ENCODE measurements at places on chromosomes 3 and 15. TPM values are rescaled to one million over a fixed set of nuclear protein-coding genes. Genes with fewer than 3 reads are reported as not detected.
A peak's percentile ranks its signal among the peaks of the same experiment; 100 is the strongest.

STRC gene
- 0.07 TPM for total RNA-seq

DNA sequence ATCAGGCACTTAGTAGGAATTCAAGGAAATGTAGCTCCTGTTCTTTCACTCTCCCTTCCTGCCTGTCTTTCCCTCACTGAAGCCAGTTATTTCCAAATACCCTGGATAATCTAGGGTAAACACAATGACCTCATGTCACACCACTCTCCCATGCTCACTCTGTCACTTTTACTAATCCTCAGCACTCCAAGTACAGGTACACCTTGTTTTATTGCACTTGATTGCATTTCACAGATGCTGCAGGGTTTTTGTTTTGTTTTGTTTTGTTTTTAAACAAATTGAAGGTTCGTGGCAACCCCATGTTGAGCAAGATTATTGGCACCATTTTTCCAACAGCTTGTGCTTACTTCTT, 40.8 kb downstream of the PPM1L start:
- H3K27me3 ChIP-seq: no peaks in the 10 kb centered on the region
- H3K36me3 ChIP-seq: no peaks in the 10 kb centered on the region
- DNase-seq: peak; percentile 17
- H3K4me3 ChIP-seq: no peak overlapping the region
- H3K4me1 ChIP-seq: peaks cover 10% of the 10 kb centered on the region

- H3K36me3 ChIP-seq: no peaks in the 10 kb centered on the region
- peaks cover 19% of the 10 kb centered on the region for H3K4me1 ChIP-seq
- H3K27ac ChIP-seq: no peak overlapping the region
- DNase-seq: no peak
Observed at GRCh38 chr3:81735334-81735733, 26.1 kb downstream of the GBE1 start.

DNA sequence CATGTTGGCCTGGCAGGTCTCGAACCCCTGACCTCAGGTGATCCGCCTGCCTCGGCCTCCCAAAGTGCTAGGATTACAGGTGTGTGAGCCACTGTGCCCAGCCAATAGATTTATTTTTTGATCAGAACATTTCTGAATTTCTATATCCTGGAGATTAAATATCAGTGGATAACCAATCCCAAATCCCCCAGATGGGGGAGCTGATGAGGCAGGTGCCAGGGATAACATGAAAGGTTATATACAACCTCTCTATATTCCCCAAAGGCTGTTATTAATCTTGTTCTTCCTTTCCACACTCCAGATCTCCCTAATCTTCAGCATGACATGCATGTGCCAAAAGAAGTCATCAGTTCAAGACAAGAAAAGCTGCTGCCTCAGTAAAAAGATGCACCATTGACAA, 112.3 kb downstream of the WDR76 start:
- H3K27ac ChIP-seq: no peak overlapping the region
- H3K4me3 ChIP-seq: no peak overlapping the region
- no peaks in the 10 kb centered on the region for H3K27me3 ChIP-seq
- no peaks in the 10 kb centered on the region for H3K4me1 ChIP-seq

- DNase-seq: no peak
- H3K27me3 ChIP-seq: no peaks in the 10 kb centered on the region
- H3K4me3 ChIP-seq: no peak overlapping the region
- H3K4me1 ChIP-seq: peaks cover 42% of the 10 kb centered on the region
- H3K36me3 ChIP-seq: peaks cover 22% of the 10 kb centered on the region
- H3K27ac ChIP-seq: no peak overlapping the region
Observed at GRCh38 chr3:52292247-52293065, 4.8 kb downstream of the GLYCTK start.

DNA sequence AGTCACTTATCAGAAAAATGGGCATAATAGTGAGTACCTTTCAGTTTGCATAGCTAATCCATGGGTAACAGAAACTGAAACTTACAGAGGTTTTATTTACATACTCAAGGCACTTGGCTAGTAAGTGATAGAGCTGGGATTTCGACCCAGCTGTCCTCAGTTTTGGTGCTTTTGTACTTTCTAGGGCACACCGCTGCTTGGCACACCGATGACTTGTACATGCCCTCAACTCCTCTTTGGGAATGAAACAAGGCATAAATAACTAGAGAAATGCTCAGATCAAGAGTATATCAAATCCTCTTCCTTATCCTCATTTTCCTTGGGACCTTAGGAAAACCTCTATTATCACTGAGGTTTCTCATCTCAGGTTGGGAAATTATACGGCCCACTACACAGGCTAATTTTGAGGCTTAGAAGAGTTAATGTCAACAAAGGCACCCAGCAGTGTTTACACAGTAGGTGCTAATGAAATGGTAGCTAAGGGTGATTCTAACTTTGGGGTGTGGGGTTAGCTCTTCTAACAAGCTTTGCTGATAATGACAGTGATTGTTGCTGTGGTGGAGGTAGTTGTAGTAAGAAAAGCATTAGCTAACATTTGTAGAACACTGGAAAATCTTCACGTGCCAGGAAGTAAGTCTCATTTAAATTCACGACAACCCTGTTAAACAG, 20.3 kb upstream of the DGKG start:
- H3K4me3 ChIP-seq: no peak overlapping the region
- no peak for DNase-seq
- H3K36me3 ChIP-seq: no peaks in the 10 kb centered on the region
- H3K27me3 ChIP-seq: 0 out of 3 replicates have a peak, but pooled peaks cover 4% of the 10 kb centered on the region
- no peak overlapping the region for H3K27ac ChIP-seq
